ENCODE measurements at places on chromosomes 4 and X.
A peak's percentile ranks its signal among the peaks of the same experiment; 100 is the strongest.

DNA sequence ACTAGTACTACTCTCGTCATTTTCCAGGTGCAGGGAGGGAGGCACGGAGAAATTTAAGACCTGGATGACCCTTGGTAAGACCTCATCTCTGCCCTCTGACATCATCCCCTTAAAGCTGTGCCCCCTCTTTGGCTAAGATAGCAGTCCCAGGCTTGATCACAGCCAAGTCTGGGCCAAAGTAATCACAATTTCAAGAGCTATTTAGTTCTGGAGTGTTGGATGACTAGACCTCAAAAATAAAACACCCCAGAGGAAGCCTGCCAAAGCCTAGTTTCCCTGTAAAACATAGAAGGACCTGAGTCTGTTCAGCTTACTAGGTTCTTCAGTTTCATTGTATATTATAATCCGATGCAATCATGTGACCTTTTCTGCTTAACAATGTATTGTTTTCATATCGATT is 144.6 kb upstream of the ARHGEF9 start:
- no peak for ATAC-seq

- ATAC-seq: no peak
Observed at GRCh38 chr4:73037057-73037456, 32.5 kb downstream of the COX18 start.

DNA sequence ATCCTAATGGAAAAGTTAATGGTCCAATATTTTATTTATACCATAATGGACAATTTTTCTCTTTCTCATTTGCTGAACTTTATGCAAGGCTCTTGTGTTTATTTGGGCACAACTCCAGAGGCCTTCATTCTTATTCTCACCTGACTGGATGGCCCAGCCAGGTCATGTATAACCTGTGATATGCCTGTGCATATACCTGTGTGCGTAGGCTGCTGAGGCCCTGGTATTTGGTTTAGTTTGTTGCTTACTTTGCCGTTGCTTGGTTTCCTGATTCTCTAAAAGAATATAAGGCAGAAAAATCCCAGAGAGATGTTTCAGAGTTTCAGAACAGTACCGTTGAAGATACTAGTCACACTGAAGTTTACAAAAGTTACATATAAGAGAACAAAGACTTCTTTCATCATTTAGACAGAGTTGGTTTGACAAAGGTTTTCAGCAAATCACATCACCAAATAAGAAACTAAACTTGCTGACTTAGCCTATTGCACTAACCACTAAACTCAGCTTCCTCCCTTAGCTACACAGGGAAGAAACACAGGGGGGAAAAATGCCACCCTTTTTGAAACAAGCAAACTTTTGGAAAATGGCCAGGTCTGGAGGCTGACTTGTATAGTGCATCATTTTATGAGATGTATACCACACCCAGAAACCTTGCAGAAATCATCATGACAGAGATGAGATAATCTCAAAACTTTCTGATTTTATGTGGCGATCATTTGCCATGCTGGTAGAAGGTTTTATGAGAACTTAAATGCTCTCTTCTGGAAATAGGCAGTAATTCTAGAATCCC is 248.5 kb downstream of the GRIA3 start:
- ATAC-seq: no peak

DNA sequence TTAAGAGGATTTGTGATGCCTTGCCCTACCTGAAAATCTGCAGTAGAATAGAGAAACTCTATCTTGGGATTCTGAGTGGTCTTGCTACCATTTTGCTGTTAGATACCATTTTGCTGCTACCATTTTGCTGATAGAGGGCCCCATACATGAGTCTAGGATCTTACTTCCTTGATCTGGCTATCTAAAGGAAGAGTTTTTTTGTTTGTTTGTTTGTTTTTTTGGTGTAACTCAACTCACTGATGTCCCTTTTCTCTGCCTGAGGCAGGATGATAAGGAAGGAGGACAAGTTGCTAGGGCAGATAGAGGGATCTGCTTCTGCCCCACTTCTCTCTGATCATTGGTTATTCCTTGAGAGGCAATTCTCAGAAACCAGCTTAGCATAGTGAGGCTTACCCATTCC is 31.0 kb downstream of the XK start:
- ATAC-seq: no peak

DNA sequence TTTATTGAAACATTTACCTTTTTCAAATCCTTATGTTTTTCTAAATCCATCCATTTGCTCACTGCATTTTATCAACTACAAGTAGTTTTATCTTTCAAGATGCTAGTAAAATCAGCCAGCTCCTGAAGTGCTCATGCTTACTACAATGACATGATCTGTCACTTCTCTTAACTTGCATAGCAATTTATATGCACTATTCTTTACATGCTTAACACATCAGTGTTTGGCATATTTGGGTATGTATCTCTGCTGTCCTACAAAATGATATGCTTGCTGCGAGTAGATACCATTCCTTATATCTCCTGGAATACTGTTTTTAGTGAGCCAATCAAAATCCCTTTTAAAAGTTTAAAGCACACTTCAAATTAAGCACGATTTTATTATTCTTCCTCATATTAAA is 2726.8 kb downstream of the PCDH7 start:
- ATAC-seq: no peak

DNA sequence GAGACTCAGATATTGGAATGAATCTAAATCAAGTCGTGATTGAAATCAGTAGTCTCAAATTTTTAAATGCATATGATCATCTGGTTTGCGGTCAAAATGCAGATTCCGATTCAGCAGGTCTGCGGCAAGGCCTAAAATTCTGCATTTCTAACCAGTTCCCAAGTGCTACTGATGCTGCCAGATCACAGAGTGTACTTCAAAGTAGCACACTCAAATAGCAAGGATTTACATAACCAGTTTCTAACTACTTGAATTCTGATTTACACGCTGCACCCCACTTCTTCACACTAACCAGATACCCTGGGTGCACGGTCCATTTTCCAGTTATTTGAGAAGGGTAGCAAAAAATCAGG is 752 bp downstream of the MBTPS2 start:
- no peak for ATAC-seq

DNA sequence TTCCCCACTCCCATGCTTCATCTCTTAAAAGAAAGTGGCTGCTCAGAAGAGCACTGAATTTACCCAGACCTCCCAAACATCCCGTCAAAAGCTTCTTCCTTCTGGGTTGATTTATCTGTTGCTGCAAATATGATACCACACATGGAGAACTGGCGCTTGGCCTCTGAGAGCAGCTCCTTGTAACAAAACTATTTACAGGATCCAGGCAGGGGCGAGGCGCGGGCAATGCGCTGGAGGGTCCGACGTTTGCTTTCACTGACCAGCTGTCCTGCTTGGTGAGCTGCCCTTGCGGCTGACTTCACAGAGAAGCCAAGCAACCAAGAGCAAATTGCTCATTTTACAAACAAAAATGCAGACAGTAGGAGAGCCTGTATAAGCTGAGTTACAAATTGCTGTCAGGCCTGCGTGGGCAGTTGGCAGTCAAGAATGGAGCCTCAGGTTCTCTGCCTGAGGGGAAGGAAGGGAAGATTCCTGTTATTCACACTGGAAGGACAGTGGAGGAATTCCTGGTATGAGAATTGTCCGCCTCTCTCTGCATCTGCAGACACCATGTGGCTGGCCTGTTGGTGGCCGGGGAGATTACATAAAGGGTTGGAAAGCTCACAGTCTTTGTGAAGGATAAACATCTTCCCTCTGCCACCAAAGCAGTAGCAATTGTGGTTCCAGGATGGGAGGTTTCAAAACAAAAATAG is 192.2 kb upstream of the LEF1 start:
- peak; percentile 62 for ATAC-seq

DNA sequence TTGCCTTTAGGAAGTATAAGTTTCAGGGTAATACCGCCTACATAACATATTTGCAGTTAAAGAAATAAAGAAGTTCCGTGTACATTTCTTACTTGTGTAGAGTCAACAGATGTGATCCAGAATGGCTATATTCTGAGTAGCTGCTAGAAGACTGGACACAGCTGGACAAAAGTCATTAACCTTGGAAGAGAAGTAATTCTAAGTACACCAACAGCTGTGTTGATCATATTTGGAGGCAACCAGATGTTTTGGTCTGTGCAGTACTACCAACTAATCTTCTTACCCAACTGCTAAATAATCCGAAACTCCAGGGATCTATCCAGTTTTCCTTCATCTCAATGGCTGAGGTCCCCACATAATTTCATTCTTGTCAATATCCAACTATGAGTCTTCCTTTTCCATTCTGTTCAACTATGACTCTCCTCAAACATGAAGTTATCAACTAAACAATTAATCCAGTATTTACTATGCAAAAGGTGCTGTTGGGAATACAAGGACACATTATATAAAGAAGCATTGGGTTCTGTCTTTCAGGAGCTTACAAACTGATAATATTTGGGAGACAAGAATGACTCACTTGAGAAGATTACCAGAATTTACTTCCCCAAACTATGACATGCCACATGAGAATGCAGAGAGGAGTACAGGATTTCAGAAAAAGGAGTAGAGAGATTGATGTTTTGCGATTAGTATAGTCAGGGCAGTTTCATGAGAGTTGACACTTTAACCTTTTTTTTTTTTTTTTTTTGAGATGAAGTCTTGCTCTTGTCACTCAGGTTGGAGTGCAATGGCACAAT is 78.2 kb downstream of the COL4A6 start:
- no peak for ATAC-seq

DNA sequence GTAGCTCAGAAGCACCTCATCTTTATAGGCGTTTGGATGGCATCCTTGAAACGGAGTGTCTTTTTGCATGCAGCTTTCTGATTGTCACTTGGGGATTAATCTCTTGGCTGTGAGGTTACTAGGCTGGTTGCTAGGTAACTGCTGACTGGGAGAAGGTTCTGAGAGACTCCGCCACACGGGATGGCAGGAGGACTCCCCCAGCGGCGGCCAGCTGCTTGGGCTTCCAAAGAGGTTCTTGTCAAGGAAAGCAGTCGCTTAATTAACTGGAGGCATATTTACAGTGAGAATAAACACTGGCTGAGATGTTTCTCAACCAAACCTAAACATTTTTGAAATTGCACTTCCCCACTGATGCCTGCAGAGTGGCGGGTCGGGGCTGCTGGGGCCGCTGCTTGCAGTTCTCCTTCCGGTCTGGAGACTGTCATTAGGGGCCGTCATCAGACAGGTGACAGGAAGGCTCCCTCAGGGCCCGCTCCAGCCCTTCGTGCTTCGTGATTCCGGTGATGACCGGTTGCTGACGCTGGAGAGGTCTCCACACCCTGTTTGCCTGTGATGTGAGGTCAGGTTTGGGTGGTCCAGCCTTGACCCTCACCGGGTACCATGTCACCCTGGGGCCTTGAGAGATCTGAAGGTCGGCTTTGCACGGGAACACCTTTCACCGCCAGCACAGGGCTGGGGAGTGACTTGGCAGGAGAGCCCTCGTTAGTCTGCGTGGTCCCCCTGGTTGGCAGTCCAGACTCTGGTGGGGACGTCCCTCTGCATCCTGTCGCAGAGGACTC is 9.1 kb downstream of the NSG1 start:
- ATAC-seq: peak; percentile 93

GRCh38 chr4:112199041-112199440 is 32.5 kb upstream of the AP1AR start:
- no peak for ATAC-seq

DNA sequence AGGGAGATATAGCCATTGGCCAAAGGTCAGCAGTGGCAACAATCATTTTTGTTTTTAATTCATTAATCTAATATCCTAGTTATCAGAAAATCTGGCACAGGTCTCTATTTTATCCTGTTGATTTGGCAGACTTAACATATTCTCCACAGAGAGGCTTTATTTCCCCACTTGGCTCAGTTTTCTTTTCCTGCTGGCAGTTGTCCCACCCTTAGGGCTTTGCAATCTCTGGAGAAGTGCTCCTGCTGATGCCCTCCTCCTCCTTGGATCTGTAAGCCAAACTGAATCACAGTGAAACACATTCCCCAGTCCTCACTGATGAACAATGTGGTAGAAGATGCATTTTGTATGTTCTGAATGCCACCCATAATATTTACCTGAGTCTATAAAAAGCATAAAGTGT is 889.7 kb downstream of the PDHA2 start:
- ATAC-seq: no peak

DNA sequence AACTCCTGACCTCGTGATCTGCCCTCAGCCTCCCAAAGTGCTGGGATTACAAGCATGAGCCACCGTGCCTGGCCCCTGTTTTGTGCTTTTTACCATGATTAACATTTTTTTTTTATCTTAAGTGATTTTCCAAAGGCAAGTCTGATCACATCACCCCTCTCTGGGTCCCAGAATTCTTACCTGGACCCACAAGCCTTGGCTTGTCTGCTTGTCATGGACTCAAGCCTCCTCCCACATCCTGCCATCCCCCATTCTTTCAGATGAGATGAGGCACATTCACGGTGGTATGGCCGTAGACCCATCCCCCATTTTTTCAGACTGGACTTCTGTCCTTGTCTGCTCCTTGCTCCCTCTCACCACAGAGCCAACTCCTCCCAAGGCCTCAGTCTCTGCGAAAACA is 55.3 kb downstream of the APLN start:
- no peak for ATAC-seq

GRCh38 chr4:3771164-3771809 is 5.1 kb downstream of the ADRA2C start:
- ATAC-seq: no peak

- ATAC-seq: no peak
Observed at GRCh38 chrX:40329616-40330015, 231.9 kb upstream of the BCOR start.

GRCh38 chr4:118842055-118842454 is 6.1 kb upstream of the SEC24D start:
- ATAC-seq: peak; percentile 45

GRCh38 chr4:25993395-25994185 is 79.6 kb downstream of the SMIM20 start:
- peak; percentile 86 for ATAC-seq

DNA sequence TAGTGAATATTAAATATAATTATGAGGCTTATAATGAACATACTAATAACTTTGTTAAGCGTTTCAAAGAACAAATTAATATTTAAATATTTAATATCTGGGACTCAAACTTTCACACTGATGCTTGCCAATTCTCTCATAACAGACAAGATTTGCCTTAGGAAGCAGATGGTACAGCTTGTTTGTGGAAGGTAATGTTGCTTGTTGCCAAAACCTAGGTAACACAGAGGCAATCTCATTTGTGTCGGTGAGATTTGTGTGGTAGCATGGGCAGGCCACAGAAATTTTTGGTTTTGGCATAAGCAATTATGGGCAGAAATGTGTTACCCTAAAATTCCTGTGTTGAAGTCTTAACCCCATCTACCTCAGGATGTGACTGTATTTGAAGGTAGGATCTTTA is 114.9 kb upstream of the AFF2 start:
- ATAC-seq: no peak

DNA sequence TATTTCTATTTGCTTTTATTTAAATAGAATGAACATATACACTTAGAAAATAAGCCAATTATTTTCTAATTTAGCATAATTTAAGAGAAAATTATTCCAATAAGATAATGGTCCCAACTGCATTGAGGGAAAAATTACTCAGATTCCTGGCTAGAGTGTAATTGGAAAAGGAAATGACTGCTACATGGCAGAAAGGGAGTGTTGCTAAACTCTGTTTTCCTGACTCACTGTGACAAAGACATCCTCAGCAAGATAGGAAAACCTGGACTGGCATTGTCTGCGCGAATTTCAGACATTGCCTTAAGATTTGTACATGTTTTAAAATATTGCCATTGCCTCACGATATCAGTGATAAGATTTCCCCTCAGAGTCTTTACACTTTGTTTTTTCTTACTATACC is 8.2 kb downstream of the TNIP3 start:
- ATAC-seq: peak; percentile 77
